ENCODE measurements at places on chromosomes 3 and 15.

- DNase-seq: no peak
Observed at GRCh38 chr3:158381262-158381868, 189.6 kb upstream of the MLF1 start.

GRCh38 chr15:44550256-44550655, 13.3 kb downstream of the EIF3J start:
- DNase-seq: no peak

- DNase-seq: no peak
Observed at GRCh38 chr3:123667784-123668183, 82.9 kb upstream of the HACD2 start.

DNA sequence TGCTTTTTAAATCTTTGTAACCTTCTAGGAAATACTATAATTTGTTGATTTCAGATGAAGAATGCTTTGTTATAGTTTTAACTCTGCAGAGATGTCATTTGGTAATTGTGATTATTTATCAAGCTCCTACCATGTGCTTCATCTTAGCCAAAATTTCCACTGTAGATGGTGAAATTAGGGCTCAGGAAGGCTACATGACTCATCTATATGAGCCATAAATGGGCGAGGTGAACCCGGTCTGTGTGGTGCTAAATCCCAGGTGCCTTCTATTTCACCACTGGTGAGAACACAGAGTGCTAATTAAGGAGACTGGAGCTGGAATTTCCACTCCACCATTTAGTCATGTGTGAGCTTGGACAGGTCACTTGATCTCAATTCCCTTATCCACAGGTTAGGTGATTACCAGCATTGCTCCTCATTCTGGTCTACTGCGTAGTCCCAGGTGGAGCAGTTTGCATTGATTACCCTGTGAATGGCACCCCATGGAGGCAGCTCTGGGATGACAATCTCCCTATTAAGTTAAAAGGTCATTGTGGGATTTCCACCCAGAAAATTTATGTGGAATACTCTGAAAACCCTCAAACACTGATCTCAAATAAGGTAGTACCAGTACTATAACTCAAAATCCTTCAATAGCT, 2.8 kb upstream of the CCR3 start:
- no peak for DNase-seq

DNA sequence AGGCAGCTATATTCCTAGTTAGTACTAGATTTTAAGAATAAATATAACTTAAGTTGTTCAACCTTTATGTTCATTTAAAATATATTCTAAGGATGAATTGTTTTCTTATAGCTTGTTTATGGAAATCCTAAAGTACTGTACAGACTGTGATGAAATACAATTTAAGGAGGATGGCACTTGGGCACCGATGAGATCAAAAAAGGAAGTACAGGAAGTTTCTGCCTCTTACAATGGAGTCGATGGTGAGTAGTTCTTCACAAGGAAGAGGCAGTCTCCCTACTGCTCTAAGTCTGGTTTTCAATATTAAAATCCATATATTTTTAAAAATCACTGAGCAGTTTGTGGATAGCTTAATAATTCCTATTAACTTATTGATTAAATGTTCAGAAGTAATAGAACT, 29.6 kb downstream of the CALML4 start:
- DNase-seq: no peak

- no peak for DNase-seq
Observed at GRCh38 chr15:48559285-48559684, 86.2 kb downstream of the FBN1 start.

- no peak for DNase-seq
Observed at GRCh38 chr3:190455828-190456227, 6.1 kb upstream of the TMEM207 start.

GRCh38 chr3:156816091-156816793, 9.9 kb upstream of the LEKR1 start:
- DNase-seq: peak; percentile 5

DNA sequence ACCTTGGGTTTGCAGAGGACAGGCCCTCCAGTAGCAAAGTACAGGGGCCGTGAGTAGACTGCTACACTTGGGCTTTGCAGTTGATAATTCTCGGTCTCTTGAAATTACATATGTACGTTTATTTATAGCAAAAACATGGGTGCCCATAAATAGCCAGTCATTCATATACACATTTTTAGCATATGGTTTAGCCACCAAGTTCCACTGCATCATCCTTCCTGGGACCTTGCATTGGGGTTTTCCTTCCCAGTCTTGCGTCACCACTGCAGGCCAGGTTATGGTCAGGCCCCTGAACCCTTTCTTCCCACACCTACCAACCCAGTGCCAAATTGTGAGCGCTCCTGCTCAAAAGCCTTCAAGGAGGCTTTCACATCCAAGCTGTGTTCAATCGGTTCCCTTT, 12.7 kb downstream of the KLHL25 start:
- DNase-seq: no peak

- DNase-seq: peak; percentile 9
Observed at GRCh38 chr3:150384296-150385212, 23.5 kb upstream of the TSC22D2 start.

- DNase-seq: no peak
Observed at GRCh38 chr3:127735767-127736693, 63.3 kb downstream of the ABTB1 start.

DNA sequence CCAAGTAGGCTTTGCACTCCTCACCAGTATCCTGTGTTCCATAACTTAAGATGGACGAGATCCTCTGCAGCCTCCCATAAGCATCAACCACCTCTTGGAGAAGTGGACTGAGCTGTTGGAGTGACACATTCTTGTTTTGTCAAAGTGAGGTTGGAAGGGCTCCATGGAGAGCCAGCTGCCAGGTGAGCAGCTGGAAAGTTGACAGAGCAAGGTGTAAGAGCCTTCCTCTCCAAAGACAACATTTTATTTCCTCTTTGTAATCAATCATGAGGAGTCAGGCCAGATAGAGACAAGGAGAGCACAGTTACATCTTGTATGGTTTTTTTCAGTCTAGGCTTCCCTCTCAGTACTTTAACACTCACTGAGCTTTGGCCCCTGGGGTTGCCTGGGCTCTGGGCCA, 5.1 kb downstream of the ABI3BP start:
- no peak for DNase-seq

GRCh38 chr3:41960826-41961750, 815 bp downstream of the ULK4 start:
- DNase-seq: peak; percentile 50

DNA sequence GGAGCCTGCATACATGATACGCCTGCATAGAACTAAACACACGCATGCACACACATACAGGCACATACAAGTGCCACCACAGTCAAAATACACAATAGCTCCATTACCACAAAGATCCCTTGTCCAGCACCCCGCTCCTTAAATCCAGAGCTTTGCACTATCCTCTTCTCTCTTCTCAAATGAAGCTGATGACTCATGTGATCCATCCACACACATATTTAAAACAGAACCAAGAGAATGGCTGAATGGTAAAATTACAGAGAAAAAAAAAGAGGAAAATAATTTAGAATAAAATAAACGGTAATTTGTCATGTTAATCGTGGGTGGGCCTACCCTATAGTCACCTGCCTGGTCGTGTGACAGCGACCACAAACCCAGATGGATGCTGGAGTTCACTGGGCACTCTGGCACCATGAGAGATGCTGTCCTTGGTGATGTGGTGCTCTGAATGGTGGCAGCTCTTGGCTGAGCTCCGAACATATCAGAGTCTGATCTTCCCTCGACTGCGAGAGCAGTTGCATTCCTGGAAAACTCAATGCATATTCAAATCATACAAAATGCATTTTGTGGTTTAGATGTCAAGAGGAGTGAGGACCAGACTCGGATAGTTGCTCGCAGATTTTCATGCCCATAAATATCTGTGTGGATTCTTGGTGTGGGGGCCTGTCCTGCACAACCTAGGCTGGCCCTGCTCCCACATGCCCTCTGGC, 8.9 kb downstream of the IQSEC1 start:
- no peak for DNase-seq

All from T-helper 9 cell (primary cell).